NCI-H446 treated with DMSO at 0.1 percent for 48 hours (cell line): ENCODE measurements at places on chromosomes 7 and 10.

- no peak for DNase-seq
Observed at GRCh38 chr10:76136961-76137360, 705.5 kb downstream of the LRMDA start.

DNA sequence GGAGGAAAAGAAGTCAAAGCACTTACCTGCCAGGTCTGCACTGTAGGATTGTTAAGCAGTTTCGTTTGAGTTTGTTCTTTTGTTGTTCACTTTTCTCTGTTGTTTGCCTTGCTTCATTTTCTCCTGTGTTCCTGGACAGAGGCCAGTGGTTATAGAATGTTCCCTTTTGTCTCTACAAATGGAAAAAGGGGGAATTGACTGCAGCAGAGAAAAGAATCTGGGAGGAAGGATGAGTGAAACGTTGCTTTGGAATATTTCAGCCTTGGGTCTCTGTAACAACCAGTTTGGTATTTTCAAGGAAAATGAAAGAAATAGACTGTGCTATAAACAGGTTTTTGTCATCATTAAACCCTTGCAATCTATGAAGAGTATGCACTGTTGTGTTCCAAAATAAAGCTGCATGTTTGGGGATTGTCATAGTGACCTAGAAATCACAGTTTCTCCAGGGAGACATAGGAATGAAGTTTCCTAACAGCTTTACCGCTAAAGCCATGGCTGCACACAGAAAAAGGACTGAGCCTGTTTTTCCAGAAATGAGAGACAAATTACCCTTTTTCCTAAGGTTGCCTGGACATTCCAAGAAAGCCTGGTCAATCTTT, 60.8 kb upstream of the HABP2 start:
- no peak for DNase-seq

DNA sequence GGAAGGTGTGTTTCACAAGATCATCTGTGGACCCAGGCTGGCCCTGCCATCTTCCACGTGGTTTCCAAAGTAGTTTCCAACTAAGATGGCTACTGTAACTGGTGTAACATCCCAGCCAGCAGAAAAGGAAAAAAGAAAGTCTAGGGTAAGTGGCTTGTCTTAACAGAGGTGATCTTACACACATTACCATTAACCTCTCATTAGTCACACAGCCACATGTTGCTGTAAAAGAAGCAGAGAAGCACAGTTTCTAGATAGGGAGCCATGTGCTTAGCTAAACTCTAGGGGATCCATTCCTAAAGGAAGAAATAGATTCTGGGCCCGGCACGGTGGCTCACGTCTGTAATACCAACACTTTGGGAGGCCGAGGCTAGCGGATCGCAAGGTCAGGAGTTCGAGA, 54.3 kb downstream of the ZNF438 start:
- no peak for DNase-seq

DNA sequence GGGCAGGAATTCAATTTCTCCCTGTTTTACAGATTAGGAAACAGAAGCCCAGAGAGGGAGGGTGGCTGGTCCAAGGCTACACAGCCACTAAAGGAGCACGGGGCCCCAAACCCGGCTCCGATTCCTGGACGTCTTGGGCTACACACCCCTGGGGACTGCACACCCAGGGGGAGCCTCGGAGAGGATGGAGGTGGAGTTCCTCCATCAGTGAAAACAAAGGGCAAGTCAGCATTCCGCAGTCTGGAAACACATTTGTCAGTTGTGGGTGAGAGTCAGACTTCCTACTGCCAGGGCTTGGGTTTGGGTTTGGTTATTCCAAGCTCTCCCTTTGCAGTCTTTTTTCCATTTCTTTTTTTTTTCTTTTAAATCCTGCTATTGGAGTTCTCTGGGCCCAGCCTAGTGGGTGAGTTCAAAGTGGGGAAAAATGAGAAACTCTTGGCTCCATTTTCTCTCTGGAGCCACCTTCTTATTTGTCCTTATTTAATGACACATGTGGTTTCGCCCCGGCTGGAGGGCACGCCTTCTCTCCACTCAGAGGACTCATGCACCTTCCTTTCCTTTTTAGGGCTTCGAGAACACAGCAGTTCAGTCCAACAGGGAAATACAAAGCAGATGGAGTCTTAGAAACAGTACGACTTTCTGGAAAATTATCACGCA, 59.9 kb upstream of the AQP1 start:
- DNase-seq: no peak

GRCh38 chr10:62960416-62960815, 144.2 kb upstream of the EGR2 start:
- no peak for DNase-seq

GRCh38 chr10:62057359-62057758, 155.9 kb downstream of the ARID5B start:
- no peak for DNase-seq

GRCh38 chr7:26699766-26700165, 164.6 kb downstream of the SKAP2 start:
- DNase-seq: no peak

DNA sequence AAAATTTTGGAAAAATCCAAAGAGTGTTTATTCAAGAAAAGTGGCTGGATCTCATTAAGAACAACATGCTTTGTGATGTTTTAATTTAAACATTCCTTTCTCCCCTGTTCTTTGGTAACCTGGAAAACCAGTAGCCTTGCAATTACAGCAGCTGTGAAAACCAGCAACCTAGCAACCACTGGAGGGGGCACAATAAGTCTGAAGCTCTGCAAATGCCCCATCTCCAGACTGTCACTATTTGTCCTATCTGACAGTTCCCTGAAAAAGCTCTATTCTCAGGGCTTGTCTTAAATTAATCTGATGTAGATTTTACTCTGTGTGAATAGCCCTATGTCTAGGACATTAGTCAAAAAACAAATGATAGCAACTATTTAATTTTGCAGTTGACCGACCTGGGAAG, 137.6 kb upstream of the THSD7A start:
- DNase-seq: no peak

GRCh38 chr10:50658165-50658564, 34.4 kb upstream of the SGMS1 start:
- DNase-seq: no peak

GRCh38 chr10:45373576-45374349, at the start of gene ALOX5:
Gene ALOX5, plus strand, starts transcription at chr10:45374216. Its CDS starts 64 bp downstream, at chr10:45374280.
- peak; percentile 1 for DNase-seq

DNA sequence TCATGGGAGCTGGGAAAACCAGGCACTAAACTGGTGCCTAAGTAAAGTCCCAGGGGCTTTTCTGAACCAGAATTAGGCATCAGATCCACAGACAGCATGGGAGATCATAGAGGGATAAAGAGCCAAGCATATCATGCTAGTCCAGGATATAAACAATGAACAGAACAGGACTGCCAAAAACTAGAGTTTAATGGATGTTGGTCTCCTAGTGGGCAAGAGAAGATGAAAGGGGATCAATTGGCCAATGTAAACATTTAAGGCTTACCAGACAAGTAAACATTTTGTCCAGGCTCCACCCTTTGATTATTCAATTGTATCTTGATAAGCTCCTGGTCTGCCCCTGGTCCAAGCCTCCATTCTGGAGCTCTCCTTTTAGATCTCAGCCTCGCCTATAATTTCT, 18.9 kb downstream of the MACC1 start:
- DNase-seq: no peak

- no peak for DNase-seq
Observed at GRCh38 chr10:71974489-71975021, 10.4 kb downstream of the CHST3 start.

GRCh38 chr7:78020136-78020873, 221.7 kb downstream of the PHTF2 start:
- peak; percentile 34 for DNase-seq

- DNase-seq: no peak
Observed at GRCh38 chr7:106840342-106840741, 24.7 kb upstream of the PIK3CG start.

GRCh38 chr7:43135129-43135528, 22.7 kb downstream of the HECW1 start:
- DNase-seq: no peak

- no peak for DNase-seq
Observed at GRCh38 chr7:50863053-50863452, 80.4 kb upstream of the GRB10 start.

DNA sequence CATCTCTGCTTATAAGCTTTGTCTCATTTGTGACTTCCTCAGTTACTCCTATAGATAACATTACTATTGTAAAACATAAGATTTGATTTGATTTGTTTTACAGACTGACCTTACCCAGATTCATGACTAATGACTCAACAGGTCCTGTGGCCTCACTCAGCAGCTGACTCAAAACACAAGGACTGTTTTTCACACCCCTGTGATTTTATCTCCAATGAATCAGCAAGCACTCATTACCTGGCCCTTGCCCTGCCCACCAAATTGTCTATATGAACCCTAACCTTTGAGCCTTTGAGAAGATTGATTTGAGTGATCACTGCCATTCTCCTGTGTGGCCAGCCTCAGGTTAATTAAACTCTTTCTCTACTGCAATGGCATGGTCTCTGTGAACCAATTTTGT, 1064.6 kb upstream of the LRRTM3 start:
- no peak for DNase-seq

DNA sequence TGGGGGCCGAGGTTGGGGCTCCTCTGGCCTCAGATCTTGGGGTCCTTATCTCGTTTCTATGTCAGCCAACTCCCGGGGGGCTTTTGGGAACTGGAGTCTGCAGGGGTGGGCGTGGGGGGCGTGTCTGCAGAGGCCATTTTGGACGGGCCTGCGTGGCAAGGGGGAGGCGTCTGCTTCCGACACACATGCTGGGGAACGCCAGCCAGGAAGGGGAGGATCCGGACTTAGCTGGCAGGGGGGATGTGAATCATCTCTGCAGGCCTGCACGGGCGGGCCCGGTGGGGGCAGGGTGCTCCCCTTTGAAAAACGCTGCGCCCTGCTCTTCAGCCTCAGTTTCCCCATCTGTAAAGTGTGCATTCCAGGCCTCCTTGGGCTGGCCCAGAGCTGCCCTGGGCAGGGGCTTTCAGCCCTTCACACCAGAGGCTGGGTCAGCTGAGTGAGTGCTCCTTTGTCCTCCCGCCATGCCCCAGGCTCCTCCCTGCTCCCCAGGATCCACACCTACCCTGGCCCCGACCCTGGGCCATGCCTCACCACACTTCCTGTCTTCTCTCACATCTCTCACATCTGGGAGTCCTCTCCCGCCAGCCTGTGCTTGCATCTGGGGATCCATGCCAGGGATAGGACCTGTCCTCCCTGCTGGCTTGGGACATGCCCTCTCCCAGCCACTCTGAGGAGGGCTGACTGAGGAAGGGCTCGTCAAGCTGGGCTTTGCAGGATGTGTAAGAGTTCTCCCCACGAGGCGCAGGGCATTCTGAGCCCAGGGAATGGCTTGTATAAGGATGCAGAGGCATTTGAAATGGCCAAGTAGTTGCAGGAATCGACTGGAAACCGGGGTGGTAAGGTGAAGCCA, 172.6 kb upstream of the TNRC18 start:
- DNase-seq: peak; percentile 73

DNA sequence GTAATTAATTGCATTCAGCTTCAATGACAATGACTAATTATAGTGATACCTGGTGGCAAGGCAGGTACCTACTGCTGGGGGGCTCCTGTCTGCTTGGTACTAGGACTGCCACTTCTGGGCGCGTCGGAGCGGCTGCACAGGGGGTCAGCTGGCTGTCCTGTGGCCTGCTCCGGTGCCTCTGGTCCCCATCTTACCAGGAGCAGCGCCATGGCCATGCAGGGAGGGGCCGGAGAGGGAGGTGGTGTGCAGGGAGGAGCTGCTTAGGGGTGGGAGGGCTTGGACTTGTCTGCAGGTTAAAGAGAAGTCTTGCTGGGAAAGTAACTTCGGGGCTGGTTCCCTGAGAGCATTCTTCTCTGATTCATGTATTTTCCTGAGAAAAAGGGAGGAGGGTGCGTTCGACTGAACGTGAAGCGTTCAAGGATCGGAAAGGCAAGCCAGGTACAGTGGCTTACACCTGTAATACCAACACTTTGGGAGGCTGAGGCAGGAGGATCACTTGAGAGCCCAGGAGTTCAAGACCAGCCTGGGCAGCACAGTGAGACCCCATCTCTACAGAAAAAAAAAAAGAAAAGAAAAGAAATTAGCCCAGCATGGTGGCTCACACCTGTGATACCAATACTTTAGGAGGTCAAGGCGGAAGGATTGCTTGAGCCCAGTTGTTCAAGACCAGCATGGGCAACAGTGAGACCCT, 15.4 kb downstream of the CUX1 start:
- DNase-seq: no peak

DNA sequence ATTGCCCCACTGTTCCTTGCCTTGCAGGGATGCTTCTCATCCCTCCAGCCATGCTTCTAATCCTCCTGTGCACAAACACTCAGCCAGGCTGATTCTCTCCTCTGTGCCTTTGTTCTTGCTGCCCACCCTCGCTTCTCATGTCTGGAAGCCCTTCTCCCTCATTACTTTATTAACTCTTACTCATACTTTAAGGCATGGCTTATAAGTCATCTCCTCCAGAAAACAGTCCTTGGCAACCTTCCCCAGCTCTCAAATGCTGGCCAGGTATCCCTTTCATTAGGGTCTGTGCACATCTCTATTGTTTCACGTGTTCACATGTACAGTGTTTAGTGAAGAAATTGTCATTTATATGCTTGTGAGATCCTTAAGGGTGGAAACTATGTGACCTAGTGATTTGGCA, 62.9 kb downstream of the ITGB8 start:
- no peak for DNase-seq

DNA sequence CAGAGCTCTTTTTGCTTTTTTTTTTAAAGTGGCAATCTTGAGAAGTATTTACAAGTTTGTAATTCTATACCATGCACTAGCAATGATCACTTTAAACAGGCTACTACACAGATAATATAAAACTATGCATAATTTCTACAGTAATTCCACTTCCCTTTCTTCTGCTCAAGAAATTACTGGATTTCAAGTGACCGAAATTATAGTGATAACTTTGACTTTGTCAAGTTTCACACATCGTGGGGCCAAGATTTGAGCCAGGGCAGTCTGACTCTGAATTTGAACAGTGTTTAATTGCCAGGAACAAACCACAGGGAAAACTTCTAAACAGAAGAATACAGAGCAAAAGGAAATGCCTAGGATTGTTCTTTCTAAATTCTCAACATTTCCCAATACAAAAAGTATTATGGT, 288.3 kb upstream of the MKLN1 start:
- DNase-seq: no peak

DNA sequence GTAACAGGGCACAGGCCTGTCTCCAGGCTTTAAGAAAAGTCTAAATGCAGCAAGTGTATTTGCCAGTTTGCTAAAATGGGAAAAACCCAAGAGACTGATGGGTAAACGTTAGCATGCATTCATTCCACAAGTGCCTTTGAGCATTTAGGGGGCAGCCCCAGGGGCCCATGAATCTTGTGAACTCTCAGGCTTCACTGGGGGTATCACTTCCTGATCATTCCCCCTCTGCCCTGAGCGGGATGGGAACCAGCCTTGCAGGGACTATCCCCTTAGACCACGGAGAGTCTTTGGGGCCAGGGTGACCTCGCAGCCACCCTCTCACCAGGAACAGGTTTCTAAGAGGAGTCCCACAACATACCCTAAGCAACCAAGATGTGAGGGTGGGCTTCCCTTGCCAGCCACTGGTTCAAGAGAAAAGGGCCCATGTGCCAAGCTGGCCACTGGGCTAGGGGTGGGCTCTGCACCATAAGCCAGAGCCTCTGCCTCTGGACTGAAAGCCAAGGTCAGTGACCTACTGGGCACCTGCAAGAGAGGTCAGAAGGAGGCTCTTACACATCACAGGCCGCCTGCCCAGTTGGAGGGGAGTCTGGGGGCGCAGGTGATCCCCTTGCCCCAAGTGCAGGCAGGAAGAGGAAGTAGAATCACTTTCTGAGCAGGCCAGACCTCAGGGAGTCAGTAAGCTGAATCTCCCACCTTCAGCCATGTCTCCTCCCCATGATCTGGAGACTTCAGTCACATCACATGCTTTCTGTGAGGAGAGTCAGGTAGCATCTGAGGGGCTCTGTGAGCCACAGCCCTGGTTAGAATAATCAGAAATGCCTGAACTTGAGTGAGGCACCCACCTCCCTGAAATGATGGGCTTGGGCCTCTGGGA, 75.0 kb downstream of the C10orf105 start:
- DNase-seq: no peak

GRCh38 chr7:46534664-46535588, 613.9 kb upstream of the IGFBP3 start:
- DNase-seq: no peak
